ENCODE measurements at places on chromosomes 2 and 18.

DNA sequence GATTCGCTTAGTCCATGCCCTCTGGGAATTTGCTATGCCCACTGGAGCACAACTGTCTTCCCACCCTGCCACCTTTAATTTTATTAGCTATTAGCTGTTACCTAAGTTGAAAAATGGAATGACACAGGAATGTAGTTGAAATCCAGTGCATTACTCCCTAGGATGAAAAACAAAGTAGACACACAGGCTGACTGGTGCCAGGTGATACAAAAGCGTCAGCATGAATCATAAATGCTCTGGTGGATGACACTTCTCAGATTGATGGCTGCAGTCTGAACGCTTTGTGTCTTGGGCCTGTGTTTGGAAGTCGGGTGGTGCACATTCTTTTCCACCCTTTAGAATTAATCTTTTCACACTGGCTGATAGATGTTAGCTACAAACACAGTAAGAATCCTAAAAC, 802.0 kb downstream of the DCC start:
- no peak for DNase-seq

DNA sequence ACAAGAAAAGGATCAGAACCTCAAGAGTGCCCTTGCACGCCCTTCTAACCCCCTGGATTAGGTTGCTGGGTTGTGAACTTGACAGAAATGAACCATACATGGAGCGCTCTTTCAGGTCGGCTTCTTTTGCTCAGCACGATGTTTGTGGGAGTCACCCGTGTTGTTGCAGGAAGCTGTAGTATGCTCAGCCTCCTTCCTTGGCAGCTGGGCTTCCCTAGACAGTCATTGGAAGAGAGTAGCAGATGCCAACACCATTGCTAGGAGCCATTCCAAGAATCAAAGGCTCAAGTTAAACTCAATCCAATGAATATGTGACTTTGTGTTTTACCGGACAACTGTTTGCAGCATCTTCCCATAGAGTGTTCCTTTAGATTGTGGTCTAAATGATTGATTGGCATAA, 47.0 kb downstream of the RAB12 start:
- DNase-seq: no peak

DNA sequence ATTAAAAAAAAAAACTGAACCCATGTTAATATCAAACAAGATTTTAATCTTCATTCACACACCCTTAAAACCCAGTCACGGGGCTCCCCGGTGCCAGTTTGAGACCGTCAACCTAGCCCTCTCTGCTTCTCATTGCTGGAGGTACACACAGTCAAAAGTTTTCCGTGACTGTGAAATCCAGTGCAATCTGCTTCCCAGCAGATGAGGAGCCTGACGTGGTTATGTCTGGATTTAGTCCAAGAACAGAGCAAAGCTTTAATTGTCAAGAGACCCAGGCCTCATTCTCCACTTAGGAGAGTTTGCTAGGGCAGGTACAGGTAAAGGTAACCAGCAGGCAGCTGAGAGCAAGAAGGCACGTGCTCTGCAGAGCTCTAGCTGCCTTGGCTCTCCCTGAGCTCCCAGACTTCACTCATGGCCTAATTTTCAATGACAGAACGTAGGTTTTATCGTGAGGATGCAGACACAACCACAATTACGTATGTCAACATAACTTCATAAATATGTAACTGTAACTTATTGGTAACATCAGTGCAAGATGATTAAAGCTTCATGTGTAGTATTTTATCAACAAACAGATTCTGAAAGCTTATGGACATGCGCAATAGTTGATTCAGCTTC, 56.3 kb downstream of the SLC16A14 start:
- no peak for DNase-seq

DNA sequence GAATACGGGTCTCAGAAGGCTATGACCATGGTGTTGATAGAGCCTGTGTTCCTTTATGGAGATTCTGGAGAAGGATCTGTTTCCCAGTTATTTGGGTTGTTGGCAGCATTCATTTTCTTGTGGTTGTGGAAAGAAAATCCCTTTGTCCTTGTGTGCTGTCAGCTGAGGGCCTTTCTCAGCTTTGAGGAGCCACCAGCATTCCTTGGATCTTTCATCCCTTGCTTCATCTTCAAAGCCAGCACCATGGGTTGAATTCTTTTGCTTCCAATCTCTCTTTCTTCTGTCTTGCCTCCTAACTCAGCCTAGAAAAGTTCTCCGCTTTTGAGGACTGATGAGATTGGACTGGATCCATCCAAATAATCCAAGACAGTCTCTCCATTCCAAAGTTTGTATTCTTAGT, 103.2 kb upstream of the MMADHC start:
- DNase-seq: no peak

All from GM10248 (cell line).